ENCODE measurements at places on chromosomes 13 and 19.

GRCh38 chr13:39875111-39875987, 219.9 kb downstream of the COG6 start:
- DNase-seq = no peak

DNA sequence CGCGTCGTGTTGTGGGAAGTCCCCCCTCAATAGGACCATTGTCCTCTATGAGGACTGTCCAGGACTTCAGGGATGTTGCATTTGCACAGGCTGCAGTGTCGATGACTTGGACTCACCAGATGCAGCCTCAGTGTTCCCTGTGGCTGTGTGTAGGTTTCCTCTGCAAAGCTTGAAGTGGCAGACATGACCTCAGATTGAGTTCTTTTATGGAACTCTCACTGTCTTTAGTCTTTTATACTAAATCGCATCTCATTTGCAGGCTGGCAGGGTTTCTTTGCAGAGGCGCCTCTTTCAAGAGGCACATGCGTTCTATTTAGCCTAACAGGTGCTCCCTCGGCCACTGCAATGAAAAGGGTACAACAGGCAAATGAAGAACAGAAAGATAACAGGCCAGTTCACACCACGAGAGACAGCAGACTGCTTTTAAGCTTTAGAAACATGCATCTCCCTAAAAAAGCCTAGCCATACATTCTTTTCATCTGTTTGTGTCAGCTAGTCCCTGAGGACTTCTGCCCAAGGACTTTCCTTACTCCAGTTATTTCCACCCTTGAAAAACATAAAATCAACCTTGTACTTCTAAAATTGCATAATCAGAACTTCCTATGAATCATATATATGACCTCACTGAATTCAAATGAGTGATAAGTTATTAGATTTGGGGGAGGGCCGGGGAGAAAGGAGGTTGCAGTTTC, 118.4 kb downstream of the RAB20 start:
- DNase-seq = no peak

- peak; percentile 78 for DNase-seq
Observed at GRCh38 chr13:24505256-24505655, 7.3 kb downstream of the PARP4 start.

DNA sequence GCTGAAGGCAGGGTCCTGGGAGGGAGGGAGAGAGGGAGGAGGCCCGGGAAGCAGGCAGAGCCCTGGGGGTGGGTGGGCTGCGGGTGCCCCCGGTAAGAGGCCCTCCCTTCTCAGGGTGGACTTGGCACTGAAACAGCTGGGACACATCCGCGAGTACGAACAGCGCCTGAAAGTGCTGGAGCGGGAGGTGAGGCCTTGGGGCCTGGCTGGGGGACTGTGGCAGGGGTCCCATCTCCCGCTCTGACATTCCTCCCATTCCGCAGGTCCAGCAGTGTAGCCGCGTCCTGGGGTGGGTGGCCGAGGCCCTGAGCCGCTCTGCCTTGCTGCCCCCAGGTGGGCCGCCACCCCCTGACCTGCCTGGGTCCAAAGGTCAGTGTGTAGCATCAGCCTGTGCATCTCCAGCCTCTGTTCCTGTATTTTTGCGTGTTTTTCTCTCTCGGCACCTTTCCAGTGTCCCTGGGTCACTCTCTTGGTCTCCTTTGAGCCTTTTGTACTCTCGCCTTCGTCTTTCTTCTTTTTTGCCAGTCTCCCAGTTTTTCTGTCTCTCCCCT, 53.4 kb downstream of the TRPM4 start:
- no peak for DNase-seq

- DNase-seq = no peak
Observed at GRCh38 chr19:58284199-58284598, 5.4 kb downstream of the ZNF8 start.

GRCh38 chr13:95642999-95643398, 1.5 kb downstream of the DZIP1 start:
- no peak for DNase-seq

DNA sequence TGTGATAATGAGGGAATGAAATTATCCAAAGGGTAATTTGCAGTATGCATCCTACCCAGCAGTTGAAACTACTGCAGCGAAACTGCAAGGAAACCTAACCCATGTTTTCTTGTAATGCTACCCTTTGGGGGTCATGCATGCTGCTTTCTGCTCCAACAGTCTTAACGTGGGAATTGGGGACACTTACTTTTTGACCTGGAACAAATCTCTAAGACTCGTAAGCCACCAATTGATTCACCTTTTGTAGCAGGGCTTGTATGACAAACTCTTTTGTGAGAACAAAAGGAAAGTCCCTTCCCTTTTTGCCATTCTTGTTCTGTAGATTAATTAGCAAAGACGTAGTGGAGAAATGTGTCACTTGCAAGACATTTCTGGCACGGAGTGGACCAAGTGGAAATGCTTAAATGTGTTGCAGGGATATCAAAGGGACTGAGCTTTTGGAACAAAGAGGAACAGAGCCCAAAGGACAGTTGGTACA, 27.4 kb downstream of the LRCH1 start:
- DNase-seq = no peak

DNA sequence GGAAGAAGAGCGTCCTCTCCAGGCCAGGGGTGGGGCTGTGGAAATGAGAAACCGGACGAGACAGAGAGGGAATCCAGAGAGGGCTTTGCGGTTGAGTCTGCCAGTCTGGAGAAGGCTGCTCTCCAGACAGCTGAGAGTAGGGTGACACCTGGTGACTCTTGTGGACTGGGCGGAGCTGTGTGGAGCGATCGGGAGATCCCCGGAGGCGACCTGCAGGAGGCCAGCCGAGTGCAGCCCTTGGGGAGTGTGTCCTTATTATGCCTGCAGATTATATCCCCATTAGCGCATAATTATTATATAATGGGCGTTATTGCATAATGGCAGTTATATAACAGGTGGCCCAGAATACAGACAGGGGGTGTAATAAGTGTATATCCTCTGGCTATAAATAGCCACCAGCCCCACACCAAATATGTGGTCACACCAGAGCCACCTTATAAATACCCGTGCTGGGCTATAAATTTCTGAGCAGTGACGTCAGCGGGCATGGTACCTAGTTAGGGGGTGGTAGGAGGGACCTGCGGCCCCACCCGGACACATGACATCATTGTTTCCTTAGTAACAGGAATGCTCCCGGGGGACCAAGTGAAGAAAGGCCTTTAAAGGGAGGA, 41.2 kb downstream of the NFIX start:
- DNase-seq = peak; percentile 54

DNA sequence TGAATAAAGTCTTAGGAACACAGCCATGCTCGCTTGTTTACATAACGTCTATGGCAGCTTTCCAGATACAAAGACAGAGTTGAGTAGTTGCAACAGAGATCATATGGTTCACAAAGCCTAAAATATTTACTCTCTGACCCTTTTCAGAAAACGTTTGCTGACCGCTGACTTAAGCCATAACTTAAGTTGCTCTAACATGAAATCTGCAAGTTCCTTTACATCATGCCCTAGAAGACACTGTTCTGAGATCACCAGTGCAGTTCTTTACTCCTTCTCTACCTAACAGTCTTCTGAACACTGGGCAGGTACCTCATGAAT, 166.4 kb downstream of the DCLK1 start:
- no peak for DNase-seq

- peak; percentile 72 for DNase-seq
Observed at GRCh38 chr19:55258476-55258827, 365 bp downstream of the PPP6R1 start.

DNA sequence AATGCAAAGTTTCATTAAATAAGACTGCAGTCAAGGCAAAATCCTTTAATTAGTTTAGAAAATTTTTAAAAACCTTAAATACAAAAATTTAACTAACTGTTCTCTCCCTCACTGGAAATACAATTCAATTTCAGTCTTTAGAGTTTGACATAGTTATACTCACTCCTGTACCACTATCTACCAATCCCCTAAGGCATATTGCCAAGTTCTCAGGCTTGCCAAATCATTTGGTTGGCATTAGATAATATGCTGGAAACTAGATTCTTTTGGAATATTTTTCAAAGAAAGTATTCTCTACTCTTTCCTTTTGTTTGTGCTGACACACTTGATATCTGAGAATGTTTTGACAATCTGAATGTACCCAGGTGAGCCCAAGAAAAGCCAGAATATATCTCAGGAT, 77.2 kb downstream of the TSC22D1 start:
- DNase-seq = no peak

- DNase-seq = peak; percentile 55
Observed at GRCh38 chr19:48644839-48645619, 958 bp downstream of the CA11 start.

DNA sequence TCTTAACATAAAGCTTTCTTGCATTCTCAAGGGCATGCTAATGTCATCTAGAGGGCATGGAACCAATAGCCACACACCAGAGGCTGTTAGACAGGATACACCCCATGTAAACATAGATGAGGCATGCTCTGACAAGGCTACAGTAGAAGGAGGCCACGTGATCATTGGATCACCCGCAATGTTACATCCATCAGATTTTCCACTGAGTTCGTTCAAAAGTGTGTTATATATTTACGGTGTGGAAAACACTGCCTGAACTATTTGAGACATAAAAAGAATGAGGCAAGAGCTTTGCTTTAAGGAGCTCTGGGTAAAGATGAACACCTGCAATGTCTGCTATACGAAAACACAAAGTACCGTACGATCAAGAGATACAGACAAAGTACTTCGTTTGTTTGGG, 817.5 kb upstream of the SLC10A2 start:
- DNase-seq = no peak

GRCh38 chr13:33665626-33666175, 152.2 kb upstream of the RFC3 start:
- DNase-seq = no peak

DNA sequence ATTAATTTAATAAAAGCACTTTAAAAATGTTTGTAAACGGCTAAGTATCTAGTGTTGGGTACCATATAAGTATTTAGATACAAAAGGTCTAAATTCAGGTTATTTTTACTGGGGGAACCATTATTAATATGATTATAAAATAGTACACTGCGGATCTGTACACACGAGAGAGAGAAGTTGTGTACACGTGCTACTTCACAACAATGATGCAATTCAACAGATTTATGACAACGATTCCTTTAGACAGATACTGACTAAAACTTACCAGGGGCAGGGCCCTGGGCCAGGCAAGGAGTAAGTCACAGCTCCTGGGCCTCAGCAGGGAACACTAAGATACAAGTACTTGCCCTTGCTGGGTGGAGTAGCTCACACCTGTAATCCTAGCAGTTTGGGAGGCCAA, 29.1 kb upstream of the TPTE2 start:
- DNase-seq = no peak

GRCh38 chr13:75366380-75367280, 115.3 kb downstream of the TBC1D4 start:
- DNase-seq = no peak

DNA sequence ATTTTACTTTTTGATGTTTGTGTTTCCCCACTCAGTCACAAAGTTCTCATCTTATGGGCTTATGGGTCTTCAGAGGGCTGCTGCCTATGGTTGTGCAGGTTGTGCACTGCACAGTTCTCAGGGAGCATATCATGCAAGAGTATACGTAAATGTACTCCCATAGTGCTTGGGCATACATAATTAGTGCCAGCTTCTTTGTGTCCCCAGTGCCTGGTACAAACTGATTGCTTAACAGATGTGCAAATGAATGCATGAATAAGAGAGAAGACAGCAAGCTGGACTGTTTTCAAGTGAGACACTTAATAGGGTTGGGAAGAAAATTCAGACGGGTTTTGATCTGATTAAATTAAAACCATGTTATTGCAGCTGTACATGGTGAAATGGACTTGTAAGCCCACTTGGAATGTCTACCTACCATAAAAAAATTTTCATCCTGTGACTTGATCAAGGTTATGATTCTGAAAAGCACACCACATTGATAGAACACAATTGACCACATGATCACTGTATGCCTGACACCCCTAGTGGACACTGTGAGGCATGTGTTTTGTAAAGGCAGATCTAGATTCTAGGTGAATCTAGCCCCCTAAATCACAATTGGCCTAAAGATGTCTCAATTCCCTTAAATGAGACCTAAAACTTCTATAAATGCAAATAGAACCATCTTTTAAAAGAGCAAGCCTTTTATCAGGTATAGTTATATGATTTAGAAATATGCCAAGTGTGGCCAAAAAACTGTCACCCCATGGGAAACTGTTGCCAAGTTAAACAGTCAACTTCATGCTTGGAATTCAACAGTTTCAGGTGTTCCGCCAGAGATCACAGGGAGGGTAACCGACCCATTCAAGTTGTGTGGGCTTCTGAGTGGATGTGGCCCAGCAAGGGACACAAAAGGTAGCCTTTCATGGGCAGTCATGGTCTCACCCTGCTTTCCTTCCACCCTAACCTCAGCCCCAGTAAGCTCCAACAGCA, 27.9 kb downstream of the FAM124A start:
- no peak for DNase-seq

DNA sequence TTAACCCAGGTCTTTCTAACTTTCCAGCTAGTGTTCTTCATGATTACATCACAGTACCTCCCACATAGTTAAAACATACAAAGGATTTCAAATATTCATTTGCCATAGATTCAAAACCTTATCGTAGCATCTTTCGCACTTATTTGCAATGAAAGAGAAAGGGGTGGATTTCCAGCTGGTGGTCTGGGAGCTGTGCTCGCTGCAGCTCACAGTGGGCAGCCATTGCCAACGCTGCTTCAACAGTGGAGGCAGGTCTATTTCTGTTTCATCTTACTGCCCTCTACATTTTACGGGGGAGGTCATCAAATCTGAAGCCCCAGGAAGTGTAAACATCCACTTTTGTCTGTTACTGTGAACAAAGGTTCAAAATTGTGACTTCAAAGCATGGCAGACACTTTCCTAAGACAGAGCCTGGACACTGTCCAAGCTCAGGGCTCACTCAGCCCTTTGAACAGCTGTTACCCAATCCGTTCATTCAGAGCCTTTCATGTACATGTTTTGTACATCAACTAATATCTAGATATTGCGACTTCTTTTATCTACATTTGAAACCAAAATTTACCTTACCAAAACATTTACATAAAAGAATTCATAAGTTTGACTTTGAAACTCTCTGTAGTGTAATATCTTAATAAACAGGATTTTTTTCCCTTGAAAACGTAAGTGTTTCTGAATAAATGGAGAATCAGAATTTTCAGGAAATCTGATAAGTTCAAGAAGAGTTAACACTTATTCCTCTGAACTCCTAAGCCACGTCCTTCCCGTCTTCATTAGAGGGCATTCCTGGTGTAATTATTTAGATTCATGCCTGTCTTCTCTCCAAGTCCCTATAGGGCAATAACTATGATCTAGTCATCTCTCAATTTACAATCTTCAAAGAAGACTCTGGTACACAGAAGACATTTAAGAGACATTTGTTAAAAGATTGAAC, 25.1 kb downstream of the STARD13 start:
- DNase-seq = no peak

DNA sequence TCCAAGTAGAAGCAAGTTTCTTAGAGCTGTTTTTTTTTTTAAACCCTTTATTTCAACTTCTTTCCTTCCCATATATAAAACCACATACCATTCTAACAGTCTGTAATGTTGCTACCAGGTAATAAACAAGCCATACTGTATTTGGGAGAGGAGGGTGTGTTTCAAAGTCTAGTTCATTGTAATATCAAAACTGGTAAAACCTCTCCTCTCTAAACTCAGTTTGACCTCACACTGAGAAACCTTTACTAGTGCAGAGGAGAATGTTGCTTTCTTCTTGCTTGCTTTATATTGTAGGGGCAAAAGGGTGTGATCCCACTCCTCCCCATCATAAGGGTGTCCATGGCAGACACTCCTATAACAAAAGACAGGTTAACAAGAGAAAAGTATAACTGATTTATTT, 155.1 kb downstream of the GGACT start:
- DNase-seq = no peak

- no peak for DNase-seq
Observed at GRCh38 chr19:38223119-38223523, 901 bp downstream of the DPF1 start.
